ENCODE measurements at places on chromosomes 4 and X.

DNA sequence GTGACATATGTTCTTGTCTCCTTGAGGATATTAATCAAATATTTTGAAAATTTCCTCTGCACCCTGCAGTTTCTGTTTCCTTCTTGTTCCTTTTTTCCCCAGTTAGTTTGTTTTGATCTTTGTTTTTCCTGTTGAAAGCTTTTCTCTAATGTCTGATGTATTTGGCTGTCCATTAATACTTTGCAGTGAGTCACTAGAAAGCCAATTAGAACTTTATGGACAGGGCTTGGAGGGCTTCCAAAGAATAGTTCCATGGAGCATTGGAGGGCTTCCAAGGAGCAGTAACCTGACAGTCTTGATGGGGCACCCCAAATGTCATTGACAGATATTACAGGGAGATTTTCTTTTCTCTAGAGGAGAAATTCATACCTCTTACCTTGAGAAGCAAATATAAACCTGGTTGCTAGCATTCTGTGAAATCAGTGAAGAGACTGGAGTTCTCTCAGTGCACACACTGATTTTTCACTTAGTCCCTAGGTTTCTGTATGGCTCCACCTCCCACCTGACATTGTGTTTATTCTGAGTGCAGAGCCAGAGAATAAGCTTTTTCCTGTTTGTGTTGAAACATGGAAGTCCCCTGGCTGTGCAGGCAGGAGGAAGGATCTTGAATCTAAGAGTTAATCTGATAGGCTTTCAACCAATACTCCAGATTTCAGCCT lies 26.5 kb downstream of the SPARCL1 start:
- DNase-seq: no peak

- DNase-seq: no peak
These were observed 68.6 kb downstream of the PRSS12 start for GRCh38 chr4:118284169-118284568.

GRCh38 chrX:103789004-103789403 lies 12.4 kb downstream of the PLP1 start:
- no peak for DNase-seq

- no peak for DNase-seq
These were observed 99.9 kb upstream of the KLHL13 start for GRCh38 chrX:118216509-118216908.

GRCh38 chr4:7105276-7105675 lies 37.4 kb upstream of the GRPEL1 start:
- no peak for DNase-seq

GRCh38 chrX:132741689-132742088 lies 216.7 kb downstream of the HS6ST2 start:
- no peak for DNase-seq

DNA sequence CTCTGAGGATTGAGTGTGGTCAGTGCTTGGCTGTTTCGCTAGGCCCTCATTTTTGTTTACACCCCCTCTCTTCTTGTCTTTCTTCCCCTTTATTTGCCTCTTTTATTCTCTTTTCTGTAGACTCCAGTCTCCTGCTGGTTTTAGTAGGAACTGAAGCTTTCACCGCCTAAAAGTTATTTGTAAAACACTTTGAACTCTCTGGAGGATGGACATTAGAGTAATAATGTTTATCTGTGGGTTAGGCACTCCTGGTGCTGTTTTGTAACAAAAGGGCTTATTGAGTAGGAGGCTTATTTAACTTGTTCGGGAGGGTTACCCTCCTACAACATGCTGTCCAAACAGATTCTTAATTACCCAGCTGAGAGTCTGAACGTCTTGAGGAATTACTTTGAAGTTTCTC lies 1.6 kb upstream of the ARHGAP10 start:
- no peak for DNase-seq

DNA sequence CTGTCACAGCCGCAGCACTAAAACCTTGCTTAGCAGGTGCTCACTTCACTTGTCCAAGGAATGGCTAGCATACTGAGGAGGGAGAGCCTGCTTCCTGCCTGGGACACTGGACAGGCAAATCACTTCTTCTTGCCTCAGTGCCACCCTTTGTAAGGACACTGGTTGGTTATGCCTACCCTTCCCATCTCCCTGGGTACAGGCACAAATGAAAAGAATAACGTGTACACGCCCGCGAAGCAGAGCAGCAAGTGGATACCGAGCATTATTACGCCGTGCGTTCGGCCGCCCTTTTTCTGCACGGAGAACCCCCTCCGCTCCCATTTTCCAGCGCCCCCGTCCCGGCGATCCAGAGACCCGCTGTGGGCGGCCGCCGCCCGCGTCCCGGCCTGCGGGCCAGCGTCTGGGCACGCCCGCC lies 338 bp upstream of the KLHL2 start:
- no peak for DNase-seq

DNA sequence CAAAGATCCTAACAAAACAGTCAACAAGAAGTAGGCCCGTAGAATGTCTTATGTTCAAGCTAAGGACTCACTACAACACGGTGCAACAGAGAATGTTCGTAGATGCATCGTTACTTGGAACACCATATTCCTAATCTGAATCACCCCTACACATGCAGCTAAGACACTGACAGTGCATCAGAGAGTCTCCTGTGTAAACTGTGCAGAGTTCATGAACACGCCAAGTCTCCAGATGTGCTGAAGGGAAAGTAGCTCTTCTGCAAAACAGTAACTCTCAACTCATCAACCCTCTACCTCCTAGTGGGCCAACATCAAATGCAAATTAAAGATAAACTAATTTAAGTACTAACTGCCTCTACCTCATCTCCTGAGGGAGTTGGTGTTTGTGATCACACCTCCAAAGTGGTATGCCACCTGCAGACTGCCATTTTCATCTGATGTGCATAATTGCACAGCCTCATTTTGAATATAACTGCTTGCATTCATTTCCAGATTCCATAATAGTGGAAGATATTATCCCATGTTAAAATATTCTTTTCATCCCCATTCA lies 73.5 kb downstream of the MOSPD2 start:
- no peak for DNase-seq

GRCh38 chr4:76341063-76341462 lies 34.5 kb downstream of the STBD1 start:
- DNase-seq: no peak

DNA sequence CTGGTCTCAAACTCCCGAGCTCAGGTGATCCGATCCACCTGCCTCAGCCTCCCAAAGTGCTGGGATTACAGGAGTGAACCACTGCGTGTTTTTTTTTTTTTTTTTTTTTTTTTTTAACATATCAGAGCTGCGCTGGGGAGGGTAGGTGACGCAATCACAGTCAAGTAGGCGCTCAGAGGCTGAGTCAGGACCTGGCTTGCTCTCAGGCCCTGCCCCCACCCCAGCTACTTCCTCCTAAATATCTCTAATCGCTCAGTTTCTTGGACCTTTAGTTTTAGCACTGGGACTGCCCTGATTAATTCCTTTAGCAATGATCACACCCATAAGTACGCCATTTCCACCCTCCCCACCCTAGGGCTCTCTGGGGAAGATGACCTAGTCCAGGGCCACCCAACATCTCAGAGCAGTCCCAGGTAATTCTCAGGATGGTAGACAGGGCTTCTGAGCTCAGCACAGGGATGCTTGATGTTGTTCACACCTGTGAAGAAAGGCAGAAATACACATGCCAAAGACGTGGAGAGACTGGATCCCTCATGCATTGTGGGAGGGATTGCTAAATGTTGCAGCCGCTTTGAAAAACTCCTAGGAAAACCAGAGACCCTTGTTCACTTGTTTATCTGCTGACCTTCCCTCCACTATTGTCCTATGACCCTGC lies 50.2 kb downstream of the DDX3X start:
- peak; percentile 9 for DNase-seq

DNA sequence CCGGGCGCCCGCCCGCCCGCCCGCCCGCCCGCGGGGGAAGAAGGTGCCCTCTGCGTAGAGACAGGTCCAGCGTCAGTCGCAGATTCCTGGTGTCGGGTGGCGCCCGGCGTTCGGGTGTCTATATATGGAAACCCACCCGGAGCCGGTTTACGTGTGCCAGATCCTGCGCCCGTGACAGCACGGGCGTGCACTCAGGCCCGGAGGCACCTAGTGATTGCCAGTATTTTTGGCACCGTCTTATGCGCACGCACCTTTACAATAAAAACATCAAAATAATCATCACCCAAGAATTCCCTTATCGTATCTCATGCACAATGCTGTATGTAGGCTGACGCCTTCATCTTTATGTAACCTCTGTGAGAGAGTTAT lies 519 bp downstream of the SLC25A4 start:
- no peak for DNase-seq

GRCh38 chrX:14290335-14290734 lies 239.0 kb upstream of the GLRA2 start:
- no peak for DNase-seq

- DNase-seq: no peak
These were observed 4.3 kb downstream of the CLGN start for GRCh38 chr4:140423106-140423505.

DNA sequence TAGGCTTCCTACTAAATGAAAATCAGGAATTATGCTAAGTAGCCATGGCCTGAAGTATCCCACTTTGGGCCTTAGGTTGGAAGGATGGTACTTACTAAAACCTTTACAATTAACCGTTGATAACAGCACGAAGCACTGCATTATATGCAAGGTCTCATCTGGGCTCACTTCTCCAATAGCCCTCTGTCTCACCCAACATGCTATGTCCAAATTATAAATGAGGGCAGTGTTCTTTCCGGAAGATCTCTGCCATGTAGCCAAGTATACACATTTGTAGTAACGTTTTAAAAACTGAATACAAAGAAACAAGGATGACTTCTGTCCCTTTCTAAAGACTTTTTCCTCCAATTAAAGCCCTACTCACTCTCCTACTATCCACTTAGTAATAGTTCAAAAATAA lies 51.6 kb downstream of the SCFD2 start:
- no peak for DNase-seq

DNA sequence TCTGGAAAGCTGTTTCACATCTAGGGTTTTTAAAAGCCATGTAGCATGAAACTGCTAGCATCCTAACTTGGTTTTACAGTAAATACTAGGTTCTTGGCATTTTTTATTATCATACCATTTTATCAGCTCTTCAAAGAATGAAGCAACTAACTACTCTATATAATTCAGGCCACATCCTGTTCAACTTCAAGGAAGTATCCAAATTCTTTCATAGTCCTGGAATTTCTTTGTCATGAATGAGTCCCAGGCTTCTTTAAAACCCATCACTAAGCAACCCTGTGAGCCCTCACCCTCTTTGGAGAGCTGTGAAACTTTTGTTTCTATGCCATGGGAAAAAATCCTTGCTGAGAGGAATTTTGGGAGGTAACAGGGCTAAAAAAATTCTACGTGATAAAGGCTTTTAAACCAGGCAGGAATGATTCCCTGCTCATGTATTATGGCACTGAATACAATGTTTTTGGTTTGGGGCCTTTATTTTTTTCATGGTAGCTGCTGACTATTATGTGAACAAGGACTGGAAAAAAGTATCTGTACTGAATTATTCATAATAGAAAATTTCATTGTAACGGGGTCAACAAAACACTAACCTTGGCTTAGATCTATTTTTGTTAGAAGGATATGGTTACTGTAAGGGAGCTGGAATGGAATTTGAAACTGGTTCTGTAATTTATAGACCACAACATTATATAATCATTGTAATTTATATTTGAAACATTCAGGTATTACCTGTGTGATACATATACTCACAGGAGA lies 164.9 kb downstream of the DCTD start:
- DNase-seq: no peak

GRCh38 chr4:122718281-122718680 lies 14.2 kb upstream of the BBS12 start:
- no peak for DNase-seq

GRCh38 chrX:17496407-17496806 lies 121.4 kb downstream of the NHS start:
- no peak for DNase-seq

DNA sequence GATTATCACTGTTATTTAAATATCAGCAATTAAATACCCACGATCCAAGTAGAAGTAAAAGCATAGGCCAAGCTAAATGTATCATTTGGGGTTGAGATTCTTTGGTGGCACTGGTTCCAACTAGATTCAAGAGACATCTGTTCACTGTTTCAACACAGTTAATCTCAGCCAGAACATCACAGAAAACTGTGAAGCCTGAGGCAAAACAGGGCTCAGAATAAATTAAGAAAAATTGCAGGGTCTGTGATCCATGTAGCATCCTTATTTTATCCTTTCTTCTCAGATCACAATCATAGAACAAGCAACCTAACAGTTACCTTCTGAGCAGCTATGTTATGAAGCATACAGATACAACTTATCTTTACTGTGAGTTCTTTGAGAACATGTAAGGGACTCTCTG lies 23.7 kb downstream of the YTHDC1 start:
- no peak for DNase-seq

DNA sequence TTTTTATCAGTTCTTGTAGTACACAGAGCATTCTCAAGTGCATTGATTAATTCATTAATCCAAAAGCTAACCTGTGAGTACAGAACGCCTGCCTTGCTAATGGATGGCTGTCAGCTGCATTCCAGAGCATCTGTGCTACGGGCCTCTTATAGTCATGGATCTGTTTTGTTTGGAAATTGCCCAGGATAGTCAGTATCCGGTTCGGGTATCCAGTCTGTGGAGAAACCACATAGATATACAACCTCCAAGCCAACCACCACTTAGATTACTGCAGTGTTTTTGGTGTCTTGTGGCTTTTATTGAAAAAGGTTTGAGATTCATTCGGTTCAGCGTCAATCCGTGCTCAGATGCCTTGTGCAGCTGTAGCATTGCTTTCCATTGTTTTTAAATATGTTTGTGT lies 4.0 kb downstream of the LAP3 start:
- DNase-seq: no peak

DNA sequence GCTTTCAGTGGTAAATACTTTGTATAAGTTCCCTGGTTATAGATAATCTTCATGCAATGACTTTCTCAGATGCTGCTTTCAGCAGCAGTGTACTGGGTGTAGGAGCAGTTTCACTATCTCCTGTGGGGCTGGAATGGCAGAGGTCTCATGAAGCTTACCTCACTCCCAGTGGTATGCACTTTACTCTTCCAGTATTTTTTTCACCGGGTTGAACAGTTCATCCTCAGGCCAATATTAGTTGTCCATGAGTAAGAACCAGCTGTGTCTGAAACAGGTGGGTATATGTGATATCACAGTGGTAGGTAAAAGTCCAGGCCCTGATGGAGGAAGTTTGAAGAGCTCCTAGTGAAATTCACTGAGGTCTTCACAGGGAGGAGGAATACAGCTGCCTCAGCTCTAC lies 351.5 kb upstream of the EMCN start:
- DNase-seq: no peak
